ENCODE measurements at places on chromosomes 2 and 18. TPM values are rescaled to one million over a fixed set of nuclear protein-coding genes. Genes with fewer than 3 reads are reported as not detected.

DNA sequence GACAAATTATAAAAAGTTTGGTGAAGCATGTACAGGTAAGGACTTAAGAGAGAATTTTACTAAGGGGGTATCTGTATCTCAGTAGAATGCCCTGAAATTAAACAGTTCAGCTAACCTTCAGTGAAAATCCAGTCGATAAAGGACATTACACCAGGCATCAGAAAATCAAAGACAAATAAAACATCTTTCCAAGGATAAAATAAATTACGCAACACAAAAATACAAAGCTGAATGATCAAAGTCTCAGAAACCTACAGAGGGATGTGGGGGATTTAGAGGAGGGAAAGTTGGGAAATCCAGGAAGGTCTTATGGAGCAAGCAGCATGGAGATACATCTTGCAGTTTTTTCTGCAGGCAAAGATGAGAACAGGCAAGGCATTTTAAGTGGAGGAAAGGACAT is 384.1 kb downstream of the TNS1 start:
- no peaks in the 10 kb centered on the region for H3K36me3 ChIP-seq
- H3K27me3 ChIP-seq, result peaks cover 1% of the 10 kb centered on the region
- no peak overlapping the region for H3K27ac ChIP-seq
- H3K4me1 ChIP-seq, result no peaks in the 10 kb centered on the region
- no peak for DNase-seq

DNA sequence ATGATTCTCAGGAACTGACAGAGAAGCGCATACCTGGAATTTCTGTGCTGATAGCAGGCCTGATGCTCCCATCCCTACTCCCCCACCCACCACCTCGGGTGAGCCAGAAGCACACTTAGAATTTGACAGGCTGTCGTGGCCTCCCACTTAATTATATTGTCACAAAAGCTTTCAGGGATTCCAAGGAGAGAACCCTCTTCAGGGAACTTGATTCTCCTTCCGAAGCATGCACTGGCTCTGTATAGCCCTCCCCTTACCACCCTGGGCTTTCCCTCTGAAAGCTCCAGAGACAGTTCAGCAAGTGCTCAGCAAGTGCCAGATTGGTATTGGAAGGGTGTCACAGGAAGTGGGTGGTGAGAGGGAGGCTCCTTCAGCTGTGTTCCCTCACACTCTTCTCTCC is 252.5 kb upstream of the SIX2 start:
- DNase-seq, result no peak
- H3K36me3 ChIP-seq, result no peaks in the 10 kb centered on the region
- no peak overlapping the region for H3K4me3 ChIP-seq
- no peak overlapping the region for H3K27ac ChIP-seq

- DNase-seq, result no peak
- no peaks in the 10 kb centered on the region for H3K27me3 ChIP-seq
- peaks cover 7% of the 10 kb centered on the region for H3K4me1 ChIP-seq
- no peak overlapping the region for H3K27ac ChIP-seq
Observed at GRCh38 chr2:233556881-233557736, 9.5 kb downstream of the USP40 start.

Gene DLGAP1
- not detected for total RNA-seq

GRCh38 chr2:121565389-121566250 is 34.9 kb downstream of the RNU4ATAC start:
- peaks cover 42% of the 10 kb centered on the region for H3K4me1 ChIP-seq
- peaks cover 34% of the 10 kb centered on the region for H3K36me3 ChIP-seq
- H3K27ac ChIP-seq, result no peak overlapping the region
- H3K27me3 ChIP-seq, result no peaks in the 10 kb centered on the region
- no peak overlapping the region for H3K4me3 ChIP-seq
- no peak for DNase-seq

DNA sequence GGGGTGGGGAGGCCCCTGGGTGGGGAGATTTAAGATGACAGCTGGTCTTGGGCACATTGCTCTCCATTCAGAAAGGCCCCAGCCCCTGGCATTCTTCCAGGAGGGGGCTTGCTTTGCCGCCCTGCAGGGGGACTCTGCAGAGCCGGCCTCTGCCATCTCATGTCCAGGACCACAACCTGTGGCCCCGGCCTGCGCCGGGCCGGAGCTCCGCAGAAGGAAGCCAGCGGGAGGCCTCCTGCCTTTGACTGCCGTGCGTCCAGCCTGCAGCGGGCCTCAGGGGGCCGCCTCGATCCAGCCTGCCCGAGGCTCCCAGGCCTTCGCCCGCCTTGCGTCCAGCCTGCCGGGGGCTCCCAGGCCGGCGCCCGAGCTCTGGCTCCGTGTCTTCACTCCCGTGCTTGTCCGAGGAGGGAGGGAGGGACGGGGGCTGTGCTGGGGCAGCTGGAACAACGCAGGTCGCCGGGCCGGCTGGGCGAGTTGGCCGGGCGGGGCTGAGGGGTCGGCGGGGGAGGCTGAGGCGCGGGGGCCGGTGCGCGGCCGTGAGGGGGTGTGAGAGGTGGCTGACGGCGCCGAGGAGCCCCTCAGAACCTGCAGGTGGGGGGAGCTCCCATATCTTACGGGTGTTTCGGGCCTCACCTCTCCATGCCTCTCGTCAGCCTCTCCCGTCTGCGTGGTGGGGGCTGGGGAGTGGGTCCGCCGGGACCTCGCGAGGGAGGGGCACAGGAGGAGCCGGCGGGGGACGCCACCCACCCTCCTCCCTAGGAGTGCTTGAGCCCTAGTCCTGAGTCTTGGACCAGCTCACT is 20.4 kb downstream of the GPC1 start:
- H3K4me3 ChIP-seq, result no peak overlapping the region
- no peak for DNase-seq
- H3K36me3 ChIP-seq, result no peaks in the 10 kb centered on the region
- H3K4me1 ChIP-seq, result no peaks in the 10 kb centered on the region

DNA sequence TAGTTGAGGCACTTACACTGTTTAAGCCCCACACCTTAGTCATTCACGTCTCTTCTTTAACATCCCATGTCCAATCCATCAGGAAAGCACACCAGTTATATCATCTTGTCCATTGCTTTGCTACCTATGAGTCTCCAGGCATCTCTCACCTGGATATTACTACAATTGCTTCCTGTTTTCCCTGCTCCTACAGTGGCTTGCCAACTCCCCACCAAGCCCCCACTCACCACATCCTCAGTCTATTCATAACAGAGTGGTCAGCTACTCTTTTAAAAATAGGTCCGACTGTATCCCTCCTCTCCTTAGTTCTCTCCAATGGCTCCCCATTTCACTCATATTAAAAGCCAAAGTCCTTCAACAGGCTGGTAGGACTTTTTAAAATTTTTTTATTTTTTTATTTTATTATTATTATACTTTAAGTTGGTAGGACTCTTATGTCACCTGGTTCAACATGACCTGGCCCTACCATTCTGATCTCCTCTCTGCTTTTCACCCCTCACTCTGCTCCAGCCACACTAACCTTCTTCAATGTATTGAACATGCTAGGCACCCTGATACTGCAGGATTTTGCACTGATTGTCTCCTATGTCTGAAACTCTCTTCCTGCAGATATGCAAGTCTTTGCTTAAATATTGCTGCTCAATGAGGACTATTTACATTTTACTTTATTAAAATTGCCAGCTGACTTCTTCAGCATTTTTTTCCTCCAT is 253.2 kb downstream of the CYRIA start:
- no peak overlapping the region for H3K4me3 ChIP-seq
- H3K4me1 ChIP-seq, result no peaks in the 10 kb centered on the region
- H3K27ac ChIP-seq, result no peak overlapping the region
- H3K27me3 ChIP-seq, result no peaks in the 10 kb centered on the region

Gene PLGLB1
- total RNA-seq, result 2.1 TPM

Gene SLC9A2
- total RNA-seq, result not detected

Gene DSC2
- not detected for total RNA-seq

- no peak overlapping the region for H3K4me3 ChIP-seq
- H3K4me1 ChIP-seq, result no peaks in the 10 kb centered on the region
- no peak overlapping the region for H3K27ac ChIP-seq
Observed at GRCh38 chr2:17059458-17059857, 393.8 kb upstream of the CYRIA start.

DNA sequence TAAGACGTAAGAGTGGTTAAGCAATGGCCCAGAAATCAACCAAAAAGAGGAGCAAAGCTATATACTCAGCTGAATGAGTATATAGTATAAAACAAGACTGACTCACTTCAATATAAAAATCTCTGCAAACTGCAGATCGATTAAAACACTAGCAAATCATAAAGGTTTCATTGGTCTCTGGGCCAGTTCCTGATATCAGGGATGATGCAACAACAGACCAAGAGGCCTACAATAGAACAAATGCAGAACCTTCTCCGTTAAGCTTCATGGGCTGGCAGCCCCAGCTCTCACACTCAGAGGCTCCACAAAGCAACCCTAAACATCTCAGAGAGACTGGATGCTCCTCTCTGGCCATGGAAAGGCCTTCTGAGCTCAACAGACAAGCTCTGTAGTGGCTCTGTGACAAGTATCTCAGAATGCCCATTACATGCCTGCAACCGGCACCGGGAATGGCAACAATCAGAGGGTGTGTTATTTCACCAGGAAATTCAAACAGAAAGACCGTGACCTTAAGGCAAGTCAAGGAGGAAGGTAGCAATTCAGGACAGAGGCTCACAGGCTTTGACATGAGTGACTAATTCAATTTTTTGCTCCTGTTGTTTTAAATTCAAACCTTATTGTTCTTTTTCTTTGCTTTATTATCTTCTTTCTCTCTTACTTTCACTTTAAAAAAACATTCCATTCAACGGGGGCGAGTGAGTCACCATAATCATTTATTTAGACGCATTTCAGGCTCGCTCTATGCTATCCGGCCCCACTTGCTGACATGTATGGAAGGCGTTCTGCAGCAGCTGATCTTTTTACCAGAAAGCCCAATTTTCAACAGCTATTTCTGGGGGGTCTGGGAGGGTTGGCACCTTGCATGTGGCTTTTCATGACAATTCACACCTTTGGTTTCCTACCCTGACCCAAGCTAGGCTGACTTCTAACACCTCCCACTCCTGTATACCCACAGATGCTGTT is 15.1 kb downstream of the CYRIA start:
- no peak for DNase-seq
- no peaks in the 10 kb centered on the region for H3K27me3 ChIP-seq
- no peak overlapping the region for H3K27ac ChIP-seq
- no peaks in the 10 kb centered on the region for H3K36me3 ChIP-seq
- H3K4me1 ChIP-seq, result peaks cover 15% of the 10 kb centered on the region
- no peak overlapping the region for H3K4me3 ChIP-seq

DNA sequence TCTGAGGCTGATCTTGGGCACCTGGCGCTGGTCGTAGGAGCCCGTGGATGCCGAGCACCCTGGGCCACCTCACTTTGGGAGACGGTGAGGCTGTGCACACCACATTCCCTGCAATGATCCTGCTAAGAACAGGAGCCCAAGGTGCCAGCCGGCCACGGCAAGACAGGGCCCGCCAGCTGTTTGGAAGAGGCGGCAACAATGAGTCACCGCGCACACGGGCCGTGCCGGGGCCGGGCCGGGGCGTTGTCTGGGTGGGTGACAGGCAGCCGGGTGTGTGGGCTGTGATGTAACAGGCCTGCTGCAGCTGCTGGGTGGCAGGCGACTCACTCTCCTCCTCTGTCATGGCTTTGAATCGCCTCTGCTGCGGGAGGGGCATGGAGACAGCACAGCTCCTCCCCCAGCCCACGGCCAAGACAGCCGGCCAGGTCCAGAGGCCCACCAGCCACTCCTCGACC is 49.7 kb upstream of the ODC1 start:
- no peak overlapping the region for H3K27ac ChIP-seq
- DNase-seq, result no peak
- no peaks in the 10 kb centered on the region for H3K36me3 ChIP-seq
- peaks cover 6% of the 10 kb centered on the region for H3K4me1 ChIP-seq
- no peak overlapping the region for H3K4me3 ChIP-seq
- peaks cover 20% of the 10 kb centered on the region for H3K27me3 ChIP-seq

DNA sequence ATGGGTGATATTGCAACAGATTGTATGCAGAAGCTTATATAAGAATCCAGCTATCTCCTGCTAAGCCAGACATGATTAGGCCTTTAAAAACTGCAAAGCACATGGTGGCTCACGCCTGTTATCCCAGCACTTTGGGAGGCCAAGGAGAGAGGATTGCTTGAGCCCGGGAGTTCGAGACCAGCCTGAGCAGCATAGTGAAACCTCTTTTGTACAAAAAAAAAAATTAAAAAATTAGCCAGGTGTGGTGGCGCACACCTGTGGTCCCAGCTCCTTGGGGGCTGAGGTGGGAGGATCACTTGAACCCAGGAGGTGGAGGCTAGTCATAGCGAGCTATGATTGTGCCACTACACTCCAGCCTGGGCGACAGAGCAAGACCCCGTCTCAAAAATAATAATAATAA is 204.6 kb downstream of the TNS1 start:
- no peaks in the 10 kb centered on the region for H3K27me3 ChIP-seq
- no peak for DNase-seq
- H3K36me3 ChIP-seq, result no peaks in the 10 kb centered on the region
- H3K4me1 ChIP-seq, result peaks cover 1% of the 10 kb centered on the region
- H3K27ac ChIP-seq, result no peak overlapping the region
- no peak overlapping the region for H3K4me3 ChIP-seq

GRCh38 chr2:149329068-149329467 is 1.3 kb upstream of the LYPD6 start:
- no peaks in the 10 kb centered on the region for H3K36me3 ChIP-seq
- no peak overlapping the region for H3K4me3 ChIP-seq
- H3K27me3 ChIP-seq, result peaks cover 53% of the 10 kb centered on the region
- no peak overlapping the region for H3K27ac ChIP-seq
- no peak for DNase-seq
- H3K4me1 ChIP-seq, result no peaks in the 10 kb centered on the region

Gene THOC1
- total RNA-seq, result 72.8 TPM
